Activated CD4-positive, alpha-beta T cell treated with anti-CD3 and anti-CD28 coated beads, Interleukin-2, amount 10 ng/mL, durations not matched to agents 24 days and 14 days (primary cell): ENCODE measurements at places on chromosomes 11 and 22. TPM values are rescaled to one million over a fixed set of nuclear protein-coding genes. Genes with fewer than 3 reads are reported as not detected.
A peak's percentile ranks its signal among the peaks of the same experiment; 100 is the strongest.

DNA sequence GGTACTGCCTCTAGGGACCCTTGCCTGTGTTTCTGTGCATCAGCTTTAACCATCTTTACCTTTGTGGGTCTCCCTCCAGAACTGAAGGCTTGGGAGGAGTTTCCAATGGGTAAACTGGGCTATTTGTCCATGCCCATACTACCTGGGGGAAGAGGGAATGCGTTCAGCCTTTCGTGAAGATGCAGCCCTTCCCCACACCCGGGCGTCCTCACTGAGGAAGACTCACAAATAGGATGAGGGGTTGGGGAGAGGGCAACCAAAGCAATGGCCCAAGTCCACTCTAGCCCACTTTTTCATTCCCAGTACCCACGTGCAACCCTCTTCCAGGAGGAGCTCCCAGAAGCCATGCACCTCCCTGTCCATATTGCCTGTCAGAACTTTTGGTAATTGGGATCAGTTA is 61.8 kb upstream of the ADA2 start:
- H3K36me3 ChIP-seq: no peaks in the 10 kb centered on the region
- peaks cover 12% of the 10 kb centered on the region for H3K27me3 ChIP-seq
- H3K27ac ChIP-seq: peak overlapping the region; percentile 95
- H3K4me3 ChIP-seq: peak overlapping the region; percentile 69

DNA sequence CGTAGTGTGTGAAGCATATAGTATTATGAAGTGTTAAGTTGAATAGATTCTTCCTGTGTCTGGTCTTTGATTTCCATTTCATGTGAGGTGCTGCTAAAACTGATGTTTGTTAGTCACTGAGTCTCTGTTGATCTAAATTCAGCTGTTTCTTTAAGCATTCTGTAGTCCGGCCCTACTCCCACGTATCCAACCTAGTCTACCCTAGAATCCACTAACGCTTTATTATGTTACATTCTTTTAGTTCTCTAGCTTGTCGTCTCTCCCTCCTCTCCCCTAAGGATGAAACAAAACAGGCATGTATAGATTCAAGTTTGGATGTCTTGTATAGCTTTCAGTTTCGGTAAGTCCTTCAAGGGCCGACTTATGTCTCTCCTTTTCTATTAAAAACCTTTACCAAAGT is 4.1 kb downstream of the WEE1 start:
- H3K27ac ChIP-seq: peak overlapping the region; percentile 22
- no peaks in the 10 kb centered on the region for H3K27me3 ChIP-seq
- peak; percentile 64 for DNase-seq
- H3K4me1 ChIP-seq: peaks cover 48% of the 10 kb centered on the region

CD6 gene
- 416 and 421 TPM in 2 replicates for total RNA-seq

- no peak for DNase-seq
- no peaks in the 10 kb centered on the region for H3K27me3 ChIP-seq
- H3K4me3 ChIP-seq: no peak overlapping the region
- no peaks in the 10 kb centered on the region for H3K36me3 ChIP-seq
- no peaks in the 10 kb centered on the region for H3K4me1 ChIP-seq
Observed at GRCh38 chr22:47804281-47804680, 1041.8 kb downstream of the TBC1D22A start.
